H1 (cell line): ENCODE measurements at places on chromosomes 3 and 15. TPM values are rescaled to one million over a fixed set of nuclear protein-coding genes. Genes with fewer than 3 reads are reported as not detected.

GRCh38 chr15:88178631-88179030, 77.9 kb downstream of the NTRK3 start:
- DNase-seq, result no peak
- no peak overlapping the region for H3K27ac ChIP-seq
- H3K4me1 ChIP-seq, result no peaks in the 10 kb centered on the region
- H3K27me3 ChIP-seq, result no peaks in the 10 kb centered on the region
- H3K4me3 ChIP-seq, result no peak overlapping the region

DNA sequence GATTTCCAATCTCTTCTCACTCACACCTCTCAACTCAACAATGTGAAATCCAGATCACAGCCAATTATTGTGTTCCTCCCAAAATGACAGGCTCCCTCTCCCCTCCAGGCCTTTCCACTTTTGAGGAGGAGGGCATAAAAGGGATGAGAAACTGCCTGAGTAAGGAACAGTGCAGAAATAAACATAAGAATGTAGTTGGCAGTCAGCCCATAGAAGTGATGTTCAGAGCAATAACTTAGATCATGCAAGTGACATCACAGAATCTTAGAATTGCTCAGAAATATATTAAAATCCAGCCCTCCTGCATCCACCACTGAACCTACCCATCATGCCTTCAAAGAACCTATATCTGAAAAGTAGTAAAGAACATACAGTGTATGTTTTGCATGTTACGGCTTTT, 299.4 kb upstream of the GADL1 start:
- no peaks in the 10 kb centered on the region for H3K36me3 ChIP-seq
- no peak overlapping the region for H3K27ac ChIP-seq
- H3K4me1 ChIP-seq, result peaks cover 6% of the 10 kb centered on the region; the same call in 1 of the 2 replicates
- DNase-seq, result no peak

The CDHR4 gene
- 0.50 and 0.54 TPM in 2 replicates for total RNA-seq

- no peak overlapping the region for H3K27ac ChIP-seq
- no peaks in the 10 kb centered on the region for H3K36me3 ChIP-seq
- no peaks in the 10 kb centered on the region for H3K4me1 ChIP-seq
- no peak for DNase-seq
- no peak overlapping the region for H3K4me3 ChIP-seq
Measured at GRCh38 chr15:34064438-34064837, 25.4 kb upstream of the AVEN start.

The ZIC4 gene
- total RNA-seq, result 0.13 TPM in 1 of 2 replicates, not detected in the other

DNA sequence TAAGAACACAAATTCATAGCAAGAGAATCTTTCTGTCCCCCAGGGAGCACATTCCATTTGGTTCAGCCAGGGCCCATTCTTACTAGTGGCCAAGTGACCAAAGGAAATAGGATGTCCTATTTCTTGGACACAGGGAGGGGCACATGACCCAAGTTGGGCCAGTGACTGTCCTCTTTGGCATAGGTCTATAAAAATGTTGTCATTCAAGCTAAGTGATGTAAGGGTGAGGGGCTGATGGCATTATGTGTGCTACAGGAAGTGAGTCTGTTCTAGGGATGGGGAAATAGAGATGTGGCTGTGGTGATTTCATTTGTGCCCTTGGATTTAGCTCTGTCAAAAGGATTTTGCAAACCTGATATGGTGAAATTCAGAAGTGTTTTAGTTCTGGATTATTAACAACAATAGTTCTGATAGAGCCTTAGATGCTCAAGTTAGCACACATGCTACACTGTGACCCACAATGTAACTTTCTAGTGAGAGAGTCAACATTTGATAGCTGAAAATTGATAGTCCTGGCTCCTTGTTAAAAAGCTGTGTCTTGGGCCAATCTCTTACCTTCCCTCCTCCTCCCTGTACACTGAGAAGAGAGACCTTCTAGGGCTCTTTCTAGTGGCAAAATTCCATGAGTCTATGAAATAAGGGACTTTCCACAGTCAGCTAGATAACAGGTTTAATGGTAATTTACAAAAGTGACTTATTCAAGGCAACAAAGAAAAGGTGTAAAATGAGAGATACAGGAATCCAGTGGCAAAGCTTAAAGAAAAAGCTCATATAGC, 117.2 kb downstream of the THRB start:
- H3K27me3 ChIP-seq, result no peaks in the 10 kb centered on the region
- DNase-seq, result no peak
- no peaks in the 10 kb centered on the region for H3K36me3 ChIP-seq
- H3K4me3 ChIP-seq, result no peak overlapping the region
- H3K27ac ChIP-seq, result no peak overlapping the region

GRCh38 chr3:42077785-42078184, 13.4 kb upstream of the TRAK1 start:
- no peak overlapping the region for H3K27ac ChIP-seq
- no peaks in the 10 kb centered on the region for H3K36me3 ChIP-seq

The DUSP7 gene
- total RNA-seq, result 19.4 and 20.5 TPM in 2 replicates

GRCh38 chr3:187551416-187551815, 118.8 kb downstream of the SST start:
- no peaks in the 10 kb centered on the region for H3K4me1 ChIP-seq
- no peaks in the 10 kb centered on the region for H3K27me3 ChIP-seq
- H3K4me3 ChIP-seq, result no peak overlapping the region
- no peak overlapping the region for H3K27ac ChIP-seq

The FILIP1L gene
- 0.09 and 0.33 TPM in 2 replicates for total RNA-seq

- DNase-seq, result no peak
- H3K4me1 ChIP-seq, result no peaks in the 10 kb centered on the region; the same call in 1 of the 2 replicates
- H3K27ac ChIP-seq, result no peak overlapping the region
- no peak overlapping the region for H3K4me3 ChIP-seq
- H3K27me3 ChIP-seq, result no peaks in the 10 kb centered on the region
- no peaks in the 10 kb centered on the region for H3K36me3 ChIP-seq
Measured at GRCh38 chr15:94239474-94239873, 8.1 kb downstream of the MCTP2 start.

The KBTBD13 gene
- not detected in 2 replicates for total RNA-seq

The SLC27A2 gene
- 5.8 TPM in 2 replicates for total RNA-seq

DNA sequence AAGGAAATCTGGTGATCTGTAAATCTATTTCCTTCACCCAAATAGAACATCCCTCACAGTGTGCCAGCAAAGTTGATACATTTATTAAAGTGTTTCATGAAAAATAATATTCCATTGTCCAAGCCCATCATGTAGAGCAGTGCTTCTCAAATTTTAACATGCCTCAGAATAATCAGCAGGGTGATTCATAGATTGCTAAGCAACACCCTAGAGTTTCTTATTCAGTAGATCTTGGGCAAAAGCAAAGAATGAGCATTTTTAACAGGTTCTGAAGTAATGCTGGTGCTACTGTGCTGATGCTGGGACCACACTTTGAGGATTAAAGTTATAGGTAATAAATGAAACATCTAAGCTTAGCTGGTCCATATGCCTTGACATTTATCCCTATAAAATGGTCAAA, 210.5 kb downstream of the ZIC4 start:
- no peaks in the 10 kb centered on the region for H3K27me3 ChIP-seq
- H3K27ac ChIP-seq, result no peak overlapping the region
- no peaks in the 10 kb centered on the region for H3K36me3 ChIP-seq
- H3K4me3 ChIP-seq, result no peak overlapping the region
- H3K4me1 ChIP-seq, result no peaks in the 10 kb centered on the region

DNA sequence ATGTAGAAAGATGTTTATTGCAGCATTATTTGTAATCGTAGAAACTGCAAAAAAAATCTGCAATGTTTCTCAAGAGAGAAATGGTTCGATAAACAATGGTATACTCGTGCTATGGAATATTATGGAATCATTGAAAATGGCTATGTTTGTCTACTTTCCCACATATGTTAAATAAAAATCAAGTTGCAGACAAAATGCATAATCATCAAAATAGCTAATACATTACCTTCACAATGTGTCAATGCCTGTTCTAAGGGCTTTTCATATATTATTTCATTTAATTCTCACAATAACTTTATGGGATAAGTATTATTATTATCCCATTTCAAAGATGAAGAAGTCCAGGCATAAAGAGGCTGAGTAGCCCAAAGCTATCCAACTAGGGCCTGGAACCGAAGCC, 2.2 kb upstream of the EIF2B5 start:
- no peak overlapping the region for H3K4me3 ChIP-seq
- no peaks in the 10 kb centered on the region for H3K36me3 ChIP-seq
- no peaks in the 10 kb centered on the region for H3K27me3 ChIP-seq
- no peak for DNase-seq
- H3K4me1 ChIP-seq, result peaks cover 2% of the 10 kb centered on the region; the same call in 1 of the 2 replicates
- H3K27ac ChIP-seq, result no peak overlapping the region

DNA sequence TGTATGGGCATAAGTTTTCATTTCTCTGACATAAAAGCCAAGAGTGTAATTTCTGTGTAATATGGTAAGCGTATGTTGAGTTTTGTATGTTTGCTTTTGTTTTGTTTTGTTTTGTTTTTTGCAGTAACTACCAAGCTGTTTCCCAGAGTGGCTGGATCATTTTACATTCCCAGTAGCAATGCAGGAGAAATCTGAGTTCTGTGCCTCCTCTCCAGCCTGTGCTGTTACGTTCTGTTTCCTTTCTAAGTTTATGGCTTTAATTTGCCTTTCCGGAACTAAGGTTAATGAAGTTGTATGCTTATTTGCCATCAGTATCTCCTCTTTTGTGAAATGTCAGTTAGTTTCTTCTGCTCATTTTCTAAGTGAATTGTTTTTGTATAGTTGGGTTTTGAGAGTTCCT, 307.8 kb downstream of the GABRG3 start:
- H3K27me3 ChIP-seq, result no peaks in the 10 kb centered on the region
- no peak overlapping the region for H3K4me3 ChIP-seq
- no peak for DNase-seq
- no peaks in the 10 kb centered on the region for H3K36me3 ChIP-seq
- H3K4me1 ChIP-seq, result no peaks in the 10 kb centered on the region; the same call in 1 of the 2 replicates

GRCh38 chr3:54830658-54831057, 97.2 kb downstream of the LRTM1 start:
- no peak overlapping the region for H3K27ac ChIP-seq
- no peak overlapping the region for H3K4me3 ChIP-seq
- H3K36me3 ChIP-seq, result no peaks in the 10 kb centered on the region
- H3K4me1 ChIP-seq, result no peaks in the 10 kb centered on the region

The IRAK2 gene
- total RNA-seq, result 1.3 and 1.5 TPM in 2 replicates

DNA sequence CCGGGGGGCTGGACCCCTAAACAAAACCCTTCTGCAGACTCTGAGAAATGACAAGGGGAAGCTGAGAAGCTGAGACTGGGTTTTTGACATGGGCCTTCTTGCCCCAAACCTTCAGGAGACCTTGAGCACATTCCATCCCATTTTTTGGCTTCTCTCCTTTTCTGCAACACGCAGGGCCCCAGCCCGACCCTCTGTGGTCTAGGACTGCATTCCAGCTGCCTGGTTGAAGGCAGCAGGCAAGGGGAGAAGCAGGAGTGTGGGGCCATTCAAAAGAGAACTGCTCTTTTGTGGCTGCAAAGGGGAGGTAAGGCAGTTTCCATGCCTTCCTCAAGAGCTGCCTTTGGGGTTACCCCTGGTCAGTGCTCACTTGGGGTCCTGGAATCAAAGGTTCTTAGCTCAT, 263.0 kb downstream of the TLE3 start:
- no peak overlapping the region for H3K4me3 ChIP-seq
- no peak overlapping the region for H3K27ac ChIP-seq

- H3K27ac ChIP-seq, result no peak overlapping the region
- DNase-seq, result peak; percentile 54
- no peaks in the 10 kb centered on the region for H3K27me3 ChIP-seq
Measured at GRCh38 chr3:23981955-23982354, 36.9 kb downstream of the NR1D2 start.

DNA sequence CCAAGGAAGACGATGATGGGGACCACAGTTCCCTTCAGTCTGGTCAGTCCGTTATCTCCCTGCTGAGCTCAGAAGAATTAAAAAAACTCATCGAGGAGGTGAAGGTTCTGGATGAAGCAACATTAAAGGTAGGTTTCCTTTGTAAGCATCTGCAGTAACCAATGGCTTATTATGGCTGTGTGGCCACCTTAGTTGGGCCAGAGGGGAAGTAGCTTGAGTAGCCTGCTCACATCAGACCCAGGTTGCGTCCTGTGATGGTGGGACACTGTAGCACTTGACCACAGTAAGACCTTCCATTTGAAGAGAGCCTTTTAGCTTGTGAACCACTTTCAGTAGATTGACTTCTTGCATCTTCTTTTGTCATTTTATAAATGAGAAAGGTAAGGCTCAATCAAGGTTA, 22.6 kb downstream of the STARD5 start:
- no peak overlapping the region for H3K27ac ChIP-seq
- no peak overlapping the region for H3K4me3 ChIP-seq
- no peaks in the 10 kb centered on the region for H3K27me3 ChIP-seq
- no peaks in the 10 kb centered on the region for H3K36me3 ChIP-seq
- H3K4me1 ChIP-seq, result peaks cover 16% of the 10 kb centered on the region
- no peak for DNase-seq

The SLC12A8 gene
- 12.0 and 13.7 TPM in 2 replicates for total RNA-seq
